ENCODE measurements at places on chromosomes 16 and 17.

- no peak for DNase-seq
Observed at GRCh38 chr17:21353326-21354010, 22.7 kb upstream of the KCNJ12 start.

DNA sequence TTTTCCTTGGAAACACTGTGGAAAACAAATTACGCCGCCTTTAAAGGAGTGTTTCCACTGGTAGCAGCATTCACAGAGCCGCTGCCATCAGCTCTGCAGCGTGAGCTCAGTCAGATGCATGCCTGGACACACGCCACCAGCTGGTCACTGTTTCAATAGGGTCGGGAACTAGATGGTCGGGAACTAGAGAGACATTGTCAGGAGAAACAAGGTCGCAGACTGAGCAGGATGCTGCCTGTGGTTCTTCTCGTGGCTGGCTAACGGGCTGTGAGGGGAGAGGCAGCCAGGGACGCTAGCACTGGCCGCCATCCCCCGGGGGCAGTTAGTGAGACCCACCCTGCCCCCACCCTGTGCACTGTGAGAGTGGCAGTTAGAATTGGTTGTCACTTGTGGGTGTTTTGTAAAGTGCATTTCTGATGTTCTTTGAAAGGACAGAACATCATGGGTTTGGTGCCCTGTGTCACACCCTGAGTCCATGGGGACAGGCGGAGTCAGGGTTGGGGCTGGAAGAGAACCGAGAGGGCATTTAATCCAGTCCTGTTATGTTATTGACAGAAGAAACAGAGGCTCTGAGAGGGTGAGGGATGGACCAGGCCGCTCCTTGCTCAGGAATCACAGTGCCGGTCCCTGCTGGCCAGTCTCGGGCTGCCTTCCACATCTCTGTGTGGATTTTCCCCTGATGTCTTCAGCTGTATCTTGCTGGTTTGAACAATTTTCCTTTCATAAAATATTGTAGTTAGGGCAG lies 86.3 kb downstream of the SPECC1 start:
- DNase-seq: no peak

- no peak for DNase-seq
Observed at GRCh38 chr16:50422926-50423325, 54.1 kb upstream of the BRD7 start.

DNA sequence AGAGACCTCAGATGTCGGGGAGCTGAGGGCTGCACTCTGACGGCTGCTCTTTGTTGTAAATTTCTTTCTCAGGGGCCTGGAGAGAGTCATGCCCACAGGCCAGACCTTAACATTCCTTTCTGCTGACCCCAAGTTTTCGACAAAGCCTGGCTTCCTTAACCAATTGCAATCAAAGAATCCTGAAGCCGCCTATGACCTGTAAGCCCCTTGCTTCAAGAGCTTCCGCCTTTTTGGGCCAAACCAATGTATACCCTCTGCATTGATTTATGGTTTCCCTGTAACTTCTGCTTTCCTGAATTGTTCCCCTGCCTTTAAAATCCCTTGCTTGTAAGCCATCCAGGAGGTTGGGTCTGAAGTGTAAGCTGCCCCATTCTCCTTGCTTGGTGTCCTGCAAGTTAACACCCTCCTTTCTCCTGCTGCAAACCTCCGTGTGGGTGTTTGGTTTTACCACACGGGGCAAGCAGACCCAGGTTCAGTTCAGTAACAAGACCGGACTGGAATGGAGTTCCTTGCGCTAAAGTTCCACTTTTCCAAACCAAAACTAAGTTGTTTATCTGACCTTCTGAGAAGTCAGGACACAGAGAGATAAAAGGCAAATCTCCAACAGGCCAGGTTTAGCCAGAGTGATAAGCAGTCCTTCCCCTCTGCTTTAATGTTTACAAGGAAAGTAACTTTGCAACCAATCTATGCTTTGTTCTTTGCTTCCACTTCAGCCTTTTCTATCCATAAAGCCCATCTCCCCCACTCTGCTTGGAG lies 141.6 kb downstream of the KCNJ12 start:
- no peak for DNase-seq

- DNase-seq: no peak
Observed at GRCh38 chr16:56137269-56137668, 54.0 kb upstream of the GNAO1 start.

DNA sequence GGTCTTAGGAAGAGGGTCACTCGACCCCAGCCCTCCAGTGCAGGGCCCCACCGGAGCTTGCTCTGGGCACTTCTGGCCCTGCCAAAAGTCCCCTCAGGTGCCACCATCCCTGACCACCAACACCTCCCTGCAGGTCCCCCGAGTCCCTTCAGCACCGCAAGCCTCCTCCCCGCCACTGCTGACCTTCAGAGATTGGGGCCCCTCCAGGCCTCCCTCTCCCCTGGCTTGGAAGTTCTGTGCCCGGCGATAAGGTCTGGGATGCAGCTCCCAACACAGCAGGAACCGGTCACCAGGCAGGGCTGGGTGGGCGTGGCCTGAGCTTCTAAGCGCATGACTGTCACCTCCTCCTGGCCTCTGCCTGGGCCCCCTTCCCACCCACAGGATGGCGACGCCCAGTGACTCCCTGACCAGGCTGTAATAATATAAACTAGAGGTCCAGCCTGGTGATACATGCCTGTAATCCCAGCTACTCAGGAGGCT lies 11.2 kb downstream of the PIEZO1 start:
- no peak for DNase-seq

GRCh38 chr16:53482123-53482522 lies 20.9 kb downstream of the AKTIP start:
- no peak for DNase-seq

DNA sequence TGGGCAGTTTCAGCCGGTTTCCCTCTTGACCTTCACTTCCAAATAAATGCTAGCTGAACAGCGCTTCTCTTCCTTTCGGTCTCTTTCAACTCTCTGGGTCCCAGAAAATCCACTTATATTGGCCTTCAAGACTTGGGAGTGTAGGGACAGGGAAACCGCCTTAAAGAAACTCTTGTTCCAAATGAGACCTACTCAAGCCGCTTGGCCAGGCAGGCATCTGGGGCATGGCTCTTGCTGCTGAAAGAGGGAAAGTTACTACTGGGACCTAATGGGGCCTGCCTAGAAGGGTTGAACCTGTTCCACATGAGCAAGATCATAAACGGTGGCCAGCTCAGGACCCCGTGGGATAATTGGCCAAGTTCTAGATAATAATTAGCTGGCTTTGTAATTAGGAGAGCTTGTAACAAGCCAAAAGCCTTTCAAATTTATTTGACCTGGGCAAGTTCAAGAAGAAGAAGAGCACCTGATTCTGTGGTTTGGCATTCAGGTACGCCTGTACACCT lies 13.2 kb downstream of the CDH1 start:
- DNase-seq: no peak

DNA sequence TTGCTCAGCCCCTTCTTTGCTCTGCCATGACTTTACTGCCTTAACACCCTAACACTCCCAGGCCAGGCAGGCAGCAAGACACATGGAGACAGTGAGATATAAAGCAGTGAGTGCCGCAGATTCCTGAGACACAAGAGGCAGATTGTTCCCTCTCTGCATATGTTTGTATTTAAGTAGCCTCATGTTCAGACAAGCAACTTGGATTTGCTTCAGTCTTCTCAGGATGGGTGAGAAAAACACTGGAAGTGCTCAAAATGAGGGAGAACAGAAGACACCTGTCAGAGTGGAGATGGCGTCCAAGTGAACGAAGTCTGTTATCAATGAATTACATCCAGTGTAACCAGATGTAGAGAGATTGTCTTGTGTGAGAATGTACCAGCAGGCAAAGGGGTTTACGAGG lies 86.8 kb downstream of the CES1 start:
- no peak for DNase-seq

- no peak for DNase-seq
Observed at GRCh38 chr16:12381662-12382061, 405.1 kb downstream of the SNX29 start.

Measured in NCI-H1048 (cell line).